ENCODE measurements at places on chromosomes 3 and 15.

- peak; percentile 45 for DNase-seq
These were observed 135.1 kb upstream of the RASGRP1 start for GRCh38 chr15:38699633-38700230.

DNA sequence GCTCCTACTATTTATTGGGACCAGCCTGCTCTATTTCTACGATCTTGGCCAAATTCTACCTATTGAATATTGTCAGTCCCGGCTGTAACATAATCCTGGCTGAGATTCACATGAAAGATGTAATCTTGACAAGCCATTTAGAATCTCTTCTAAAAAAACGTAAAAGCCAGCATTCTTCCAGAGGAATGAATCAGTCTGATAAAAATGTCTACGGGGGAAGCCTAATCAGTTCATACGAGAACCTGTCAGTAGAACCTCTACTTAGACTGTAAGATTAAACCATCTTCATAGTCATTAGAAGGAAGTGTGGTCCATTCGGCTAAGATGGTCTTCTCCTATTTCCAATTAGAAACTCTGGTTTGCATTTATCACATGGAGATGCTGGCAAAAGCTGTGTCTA, 147.2 kb upstream of the WNT5A start:
- no peak for DNase-seq

GRCh38 chr3:110157221-110157620, 819.9 kb upstream of the DPPA4 start:
- no peak for DNase-seq

DNA sequence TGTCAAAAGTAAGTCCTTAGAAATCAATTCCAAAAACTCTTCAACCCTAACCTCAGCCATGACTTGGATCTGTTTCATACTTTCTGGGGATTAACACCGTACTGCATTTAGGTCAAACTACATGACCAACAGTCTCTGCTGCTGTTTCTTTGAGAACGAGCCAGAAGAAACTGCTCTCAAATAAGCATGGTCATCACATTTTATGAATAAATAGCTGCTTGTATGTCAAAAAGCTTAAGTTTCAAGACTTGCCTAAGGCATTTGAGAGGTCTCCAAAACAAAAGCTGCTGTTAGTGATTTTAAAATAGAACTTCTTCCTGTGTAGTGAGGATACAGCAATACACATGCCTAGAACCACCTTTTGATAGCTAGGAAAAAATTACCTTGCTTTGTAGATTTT, 166.3 kb upstream of the CHRM5 start:
- DNase-seq: no peak

GRCh38 chr15:66749841-66750575, 48.0 kb downstream of the SMAD6 start:
- DNase-seq: no peak

GRCh38 chr15:85002517-85002916, 20.9 kb downstream of the PDE8A start:
- DNase-seq: no peak

Measured in GM19239 (cell line).